Cortex of kidney (tissue), 1 donor: ENCODE measurements at places on chromosomes 2 and 18.

DNA sequence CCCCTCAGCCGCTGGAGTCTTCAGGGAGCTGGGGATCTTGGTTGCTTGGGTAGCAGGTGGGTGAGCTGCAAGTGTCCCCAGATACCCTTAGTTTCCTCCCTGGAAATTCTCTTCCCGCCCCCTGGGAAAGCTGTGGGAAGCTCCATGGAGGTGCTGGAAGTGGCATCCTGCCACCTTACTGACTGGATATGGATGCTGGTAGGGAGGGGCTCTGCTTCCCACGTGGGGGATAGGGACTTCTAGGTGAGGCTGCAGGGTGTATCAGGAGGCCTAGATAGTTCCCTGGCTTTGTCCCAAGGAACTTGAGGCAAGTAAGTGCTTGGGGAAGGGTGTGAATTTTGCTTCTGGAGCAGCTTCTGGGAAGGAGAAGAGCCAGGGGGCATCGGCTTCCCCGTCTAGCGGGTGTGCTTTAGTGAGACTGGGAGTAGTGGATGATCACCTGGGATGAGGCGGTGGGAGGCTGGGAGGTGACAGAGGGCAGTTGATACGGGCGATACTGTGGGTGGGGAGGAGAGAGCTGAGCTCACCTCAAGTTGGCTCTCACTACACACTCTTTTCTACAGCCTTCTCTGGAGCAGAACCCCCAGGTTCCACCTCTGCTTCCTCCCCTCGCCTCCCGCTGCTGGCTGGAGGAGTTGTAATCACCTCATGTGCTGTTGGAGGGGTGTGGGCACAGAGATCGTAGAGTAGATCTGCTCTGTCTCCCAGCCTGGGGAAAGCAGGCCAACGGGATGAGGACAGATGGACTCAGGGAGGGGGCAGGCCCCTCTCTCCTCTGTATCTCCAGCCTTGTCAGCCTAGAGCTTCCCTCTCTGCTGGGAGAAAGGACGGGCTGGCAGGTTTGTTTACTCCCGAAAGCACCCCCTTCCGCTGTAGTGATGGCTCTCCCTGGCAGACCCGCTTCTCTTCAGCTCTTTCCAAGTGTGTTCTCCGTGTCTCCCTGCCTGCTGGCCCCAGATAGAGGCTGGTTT, 19.8 kb downstream of the TET3 start:
- DNase-seq = no peak

GRCh38 chr2:43611987-43612894, 16.4 kb upstream of the THADA start:
- DNase-seq = no peak

DNA sequence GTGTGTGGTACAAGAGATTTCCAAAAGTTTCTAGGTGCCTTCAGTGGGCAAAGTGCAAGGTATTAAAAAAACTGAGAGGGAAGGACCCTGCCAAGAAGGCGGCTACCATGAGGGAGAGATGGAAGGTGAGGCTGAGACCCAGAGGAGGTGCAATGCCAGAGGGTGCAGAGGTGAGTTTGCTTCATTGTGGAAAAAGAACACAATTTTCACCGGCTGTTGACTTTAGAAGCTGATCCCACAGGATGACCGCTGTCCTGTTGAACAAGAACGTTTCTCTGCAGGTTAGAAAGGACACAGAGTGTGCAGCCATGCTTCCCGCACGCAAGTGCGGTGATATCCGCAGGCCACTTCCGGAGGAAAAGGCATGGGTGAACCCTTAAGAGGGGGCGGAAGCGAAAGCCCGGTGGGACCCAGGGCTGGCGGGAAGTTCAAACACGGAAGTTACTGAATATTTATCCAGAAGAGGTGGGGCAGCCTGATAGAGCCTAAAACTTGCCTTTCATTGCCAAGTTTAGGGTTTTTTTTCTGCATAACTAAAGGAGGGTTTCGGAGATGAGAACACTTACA, 16.6 kb downstream of the SP110 start:
- DNase-seq = no peak

- no peak for DNase-seq
Observed at GRCh38 chr18:48801728-48802542, 148.8 kb downstream of the SMAD7 start.

GRCh38 chr18:45439851-45440645, 175.2 kb upstream of the SLC14A2 start:
- no peak for DNase-seq

- DNase-seq = no peak
Observed at GRCh38 chr18:47863041-47863440, 67.4 kb downstream of the SMAD2 start.

DNA sequence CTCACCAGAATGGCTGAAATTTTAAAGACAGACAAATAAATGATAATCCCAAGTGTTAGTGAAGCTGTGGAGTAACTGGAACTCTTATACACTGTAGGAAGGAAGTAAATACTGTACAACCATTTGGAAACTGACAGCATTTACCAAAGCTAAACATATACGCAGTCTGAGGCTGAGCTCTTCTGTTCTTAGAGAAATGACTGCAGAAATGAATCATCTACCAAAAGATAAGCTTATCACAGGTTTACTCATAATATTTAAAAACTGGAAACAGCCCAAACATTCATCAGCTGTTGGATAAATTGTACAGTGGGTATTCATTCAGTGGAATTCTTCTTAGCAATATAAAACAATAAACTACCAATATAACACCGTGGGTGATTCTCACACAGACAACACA, 218.2 kb upstream of the RAB12 start:
- DNase-seq = no peak

DNA sequence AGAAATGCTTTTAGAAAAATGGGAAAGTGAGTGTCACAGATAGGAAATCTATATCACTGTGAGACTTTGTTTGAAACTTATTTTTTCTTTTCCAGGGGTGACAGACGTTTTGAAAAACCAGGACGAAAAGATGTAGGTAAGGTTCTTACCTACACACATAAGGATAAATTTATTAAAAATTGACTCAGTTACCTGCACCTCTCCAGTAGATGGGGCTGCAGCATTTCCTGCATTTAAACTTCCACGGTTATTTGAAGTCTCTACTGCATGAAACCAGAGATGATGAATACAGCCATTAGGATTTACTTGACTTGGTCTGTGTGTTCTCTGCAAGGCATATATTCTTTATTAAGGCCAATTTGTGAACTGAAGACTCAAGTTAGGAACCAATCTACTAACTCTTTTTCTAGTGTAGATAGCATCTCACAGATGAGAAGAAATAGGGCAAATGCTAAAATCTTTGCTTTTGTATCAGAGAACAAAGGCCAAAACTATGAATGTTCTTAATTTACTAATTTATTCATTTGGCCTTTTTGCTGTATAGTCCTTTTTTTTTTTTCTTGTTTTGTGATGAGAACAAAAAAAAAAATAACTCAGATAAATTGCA, 15.0 kb downstream of the KCNJ13 start:
- no peak for DNase-seq

DNA sequence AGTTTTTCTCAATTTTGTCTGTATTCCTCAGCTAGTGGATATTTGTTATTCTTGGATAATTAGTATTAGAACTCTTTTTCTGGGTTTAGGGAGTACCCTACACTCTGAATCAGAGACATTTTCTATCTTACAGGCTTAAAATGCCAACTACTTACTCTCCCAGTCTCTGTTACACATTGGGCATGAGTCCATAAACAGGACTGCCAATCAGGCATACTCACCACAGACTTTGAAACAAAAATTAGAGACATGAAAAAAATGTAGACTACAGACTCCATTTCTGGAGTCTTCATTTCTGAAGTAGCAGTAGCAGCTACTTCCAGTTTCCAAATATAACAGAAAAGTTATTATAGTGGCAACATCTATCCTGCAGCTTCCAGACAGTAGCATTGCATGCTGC, 279.7 kb downstream of the MBD5 start:
- no peak for DNase-seq

GRCh38 chr18:8423051-8423557, 186.1 kb upstream of the RAB12 start:
- DNase-seq = no peak

DNA sequence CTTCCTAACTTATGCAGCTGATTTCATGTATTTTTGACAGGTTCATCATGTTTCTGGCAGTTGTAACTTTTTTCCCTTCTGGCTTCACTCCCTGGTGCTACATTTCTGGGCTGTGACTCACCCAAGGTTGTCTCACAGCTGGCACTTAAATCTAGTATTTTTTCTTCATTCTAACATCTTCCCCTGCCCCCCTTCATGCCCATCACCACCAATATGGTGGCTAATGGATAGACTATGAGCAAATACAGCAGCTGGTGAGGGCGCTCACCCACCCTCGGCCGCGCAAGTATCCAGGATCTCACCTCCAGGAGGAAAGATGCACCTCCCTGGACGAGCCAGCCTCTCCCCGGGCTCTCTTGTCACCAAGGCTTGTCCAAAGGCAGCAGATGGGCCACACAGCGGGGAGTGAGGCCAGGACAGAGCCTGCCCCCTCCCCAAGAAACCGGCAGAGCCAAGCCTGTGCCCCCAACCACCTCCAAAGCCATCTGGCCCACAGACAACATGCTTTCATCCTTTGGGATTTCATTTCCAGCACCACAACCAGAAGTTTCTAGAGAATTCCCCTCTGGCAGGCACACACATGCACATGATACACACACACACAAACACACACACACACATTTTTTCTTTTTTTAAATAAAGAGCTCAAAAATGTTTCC, 39.1 kb downstream of the ATOH8 start:
- DNase-seq = no peak

- no peak for DNase-seq
Observed at GRCh38 chr2:191857886-191858285, 11.0 kb upstream of the CAVIN2 start.

DNA sequence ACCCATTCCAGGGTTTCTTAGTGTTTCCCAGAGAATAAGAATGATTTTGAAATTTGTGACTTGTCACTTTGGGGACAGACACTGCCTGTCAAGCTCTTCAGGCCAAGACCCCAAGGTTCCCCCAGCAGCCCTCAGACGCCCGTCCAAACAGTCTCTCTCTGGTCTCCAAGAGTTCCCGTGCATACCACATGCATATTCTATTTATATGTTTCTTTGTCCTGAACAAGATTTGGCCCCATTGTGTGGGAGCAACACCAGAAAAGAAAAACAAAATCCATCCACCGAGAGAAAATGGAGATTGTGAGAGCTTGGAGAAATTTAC, 52.2 kb upstream of the CTAGE1 start:
- DNase-seq = no peak

DNA sequence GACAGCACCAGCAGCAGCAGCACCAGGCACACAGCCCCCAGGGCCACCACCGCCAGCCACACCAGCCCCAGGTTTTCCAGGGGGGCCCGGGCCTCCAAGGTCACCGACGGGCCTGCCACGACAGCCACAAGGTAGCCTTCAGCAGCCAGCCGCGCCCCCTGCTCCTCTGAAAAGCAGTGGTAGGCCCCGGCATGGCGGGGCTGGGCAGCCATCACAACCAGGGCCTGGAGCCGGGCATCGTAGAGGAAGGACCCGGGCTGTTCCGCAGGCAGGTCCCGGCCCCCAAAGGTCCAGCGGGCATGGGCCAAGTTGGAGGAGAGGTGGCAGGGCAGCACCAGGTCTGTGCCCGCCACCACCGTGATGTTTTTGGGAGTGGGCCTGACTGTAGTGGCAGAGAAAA, 3.3 kb upstream of the ANKRD39 start:
- DNase-seq = no peak

DNA sequence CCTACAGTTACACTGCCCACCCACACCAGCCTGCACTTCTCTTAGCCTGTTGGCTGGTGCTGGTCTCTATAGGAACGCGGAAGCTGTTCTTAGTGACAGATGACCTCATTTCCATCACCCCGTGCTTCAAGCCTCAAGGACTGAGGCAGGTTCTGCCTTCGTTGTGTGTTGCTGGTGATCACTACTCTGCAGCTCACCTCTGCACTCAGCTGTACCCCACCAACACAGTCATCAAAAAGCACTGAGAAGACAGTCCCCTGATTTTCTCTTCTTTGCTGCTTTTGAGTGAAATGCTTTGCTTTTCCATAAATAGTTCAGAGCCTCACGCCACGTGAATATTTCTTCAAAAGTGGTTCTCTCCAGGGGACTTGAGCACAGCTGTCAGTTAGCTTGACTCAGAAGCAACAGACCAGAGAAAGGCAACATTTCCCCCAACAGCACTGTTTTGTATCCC, 225.7 kb upstream of the CCDC150 start:
- DNase-seq = no peak

DNA sequence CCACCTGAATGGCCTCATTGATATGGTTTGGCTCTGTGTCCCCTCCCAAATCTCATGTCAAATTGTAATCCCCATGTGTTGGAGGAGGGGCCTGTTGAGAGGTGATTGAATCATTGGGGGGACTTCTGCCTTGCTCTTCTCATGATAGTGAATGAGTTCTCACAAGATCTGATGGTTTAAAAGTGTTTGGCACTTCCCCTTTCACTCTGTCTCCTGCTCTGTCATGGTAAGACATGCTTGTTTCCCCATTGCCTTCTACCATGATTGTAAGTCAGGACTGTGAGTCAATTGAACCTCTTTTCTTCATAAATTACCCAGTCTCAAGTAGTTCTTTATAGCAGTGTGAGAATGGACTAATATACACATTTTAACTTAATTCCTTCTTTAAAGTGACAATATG, 146.8 kb upstream of the KCNJ3 start:
- DNase-seq = no peak

GRCh38 chr2:16507655-16508489, 157.8 kb downstream of the CYRIA start:
- DNase-seq = no peak

DNA sequence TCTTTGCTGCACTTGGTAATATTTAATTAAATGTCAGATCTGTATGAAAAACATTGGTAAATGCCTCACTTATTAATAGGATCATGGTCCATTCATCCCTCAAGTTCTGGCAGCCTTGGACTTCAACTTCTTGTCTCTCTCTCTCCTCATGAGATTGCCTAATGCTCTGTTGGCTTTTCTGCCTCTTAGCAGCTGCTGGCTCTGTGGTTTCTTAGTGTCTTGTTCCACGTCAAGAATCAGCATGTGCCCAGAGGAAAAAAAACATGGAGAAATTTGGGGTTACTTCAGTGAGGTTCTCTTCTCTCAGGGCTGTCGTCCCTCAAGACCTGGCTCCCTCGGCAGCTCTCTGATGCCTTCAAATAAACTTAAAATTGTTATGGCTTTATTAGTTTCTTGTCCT, 75.4 kb downstream of the TAF4B start:
- no peak for DNase-seq

DNA sequence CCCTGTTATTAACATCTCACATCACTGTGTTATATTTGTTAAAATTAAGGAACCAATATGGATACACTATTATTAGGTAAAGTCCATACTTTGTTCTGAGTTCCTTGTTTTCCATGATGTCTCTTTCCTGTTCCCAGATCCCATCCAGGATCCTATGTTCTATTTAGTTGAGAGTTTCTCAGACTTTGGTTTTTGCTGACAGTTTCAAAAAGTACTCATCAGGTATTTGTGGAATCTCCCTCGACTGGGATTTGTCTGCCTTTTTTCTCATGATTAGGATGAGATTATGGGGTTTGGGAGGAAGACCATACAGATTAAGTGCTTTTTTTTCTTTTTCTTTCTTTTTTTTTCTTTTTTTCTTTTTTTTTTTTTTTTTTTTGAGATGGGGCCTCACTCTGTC, 39.4 kb upstream of the ITM2C start:
- no peak for DNase-seq
